ENCODE measurements at places on chromosomes 11 and 22. TPM values are rescaled to one million over a fixed set of nuclear protein-coding genes. Genes with fewer than 3 reads are reported as not detected.

- H3K4me3 ChIP-seq = no peak overlapping the region
- DNase-seq = no peak
- no peaks in the 10 kb centered on the region for H3K36me3 ChIP-seq
- H3K27me3 ChIP-seq = peaks cover 9% of the 10 kb centered on the region
- H3K27ac ChIP-seq = no peak overlapping the region
Measured at GRCh38 chr11:12531681-12532080, 142.5 kb upstream of the TEAD1 start.

The CNIH2 gene
- 1.7 TPM for total RNA-seq

GRCh38 chr11:64501500-64502427 lies 89.3 kb upstream of the SLC22A12 start:
- no peak overlapping the region for H3K27ac ChIP-seq
- H3K27me3 ChIP-seq = peaks cover 2% of the 10 kb centered on the region
- DNase-seq = no peak

The KCNA4 gene
- total RNA-seq = not detected

GRCh38 chr11:27909386-27909785 lies 198.6 kb downstream of the KIF18A start:
- H3K4me1 ChIP-seq = no peaks in the 10 kb centered on the region
- no peak overlapping the region for H3K4me3 ChIP-seq
- H3K36me3 ChIP-seq = no peaks in the 10 kb centered on the region
- no peaks in the 10 kb centered on the region for H3K27me3 ChIP-seq
